ENCODE measurements at places on chromosomes 1 and 21.

DNA sequence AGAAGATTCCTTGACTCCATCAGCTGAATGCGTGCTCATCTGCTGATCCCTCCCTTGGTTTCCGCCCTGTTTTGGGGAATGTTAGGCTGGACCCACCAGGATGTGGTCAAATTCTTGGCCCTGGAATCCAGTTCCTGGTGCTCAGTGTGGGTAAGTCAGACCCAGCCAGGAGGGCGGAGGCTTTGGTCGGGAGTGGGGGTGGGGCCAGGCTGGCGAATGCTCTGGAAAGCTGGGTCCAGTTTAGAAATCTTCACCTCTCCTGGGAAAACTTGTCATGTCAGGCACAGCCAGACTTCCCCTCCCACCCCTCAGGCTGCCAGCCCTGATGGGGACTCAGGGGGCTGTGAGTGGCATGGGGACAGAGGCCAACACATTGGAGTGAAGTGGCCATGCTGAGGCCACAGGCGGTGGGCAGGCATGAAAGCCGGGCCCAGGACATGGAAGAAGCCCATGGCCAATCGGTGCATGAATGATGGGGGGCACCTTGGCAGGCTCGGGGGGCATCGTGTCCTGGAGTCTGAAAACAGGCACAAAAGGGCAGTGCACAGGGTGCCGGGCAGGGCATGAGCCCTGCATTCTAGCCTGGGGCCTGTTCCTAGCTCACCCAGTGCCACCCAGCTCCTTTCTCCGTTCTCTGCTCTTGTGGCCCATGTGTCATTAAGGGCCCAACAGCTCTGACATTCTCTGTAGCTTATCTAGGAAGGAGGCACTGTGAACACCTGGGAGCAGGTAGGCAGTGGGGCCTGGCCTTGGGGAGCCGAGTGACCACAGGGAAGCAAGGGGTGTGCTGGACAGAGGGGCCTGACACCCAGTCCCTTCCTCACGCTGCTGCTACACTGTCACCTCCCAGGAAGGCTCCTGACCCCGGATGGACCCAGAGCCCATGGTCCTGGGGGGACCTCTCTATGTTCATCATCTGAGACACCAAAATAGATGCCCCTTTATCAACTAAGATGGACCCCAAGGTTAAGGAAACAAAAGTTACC lies 14.6 kb upstream of the PADI1 start:
- no peak for DNase-seq

DNA sequence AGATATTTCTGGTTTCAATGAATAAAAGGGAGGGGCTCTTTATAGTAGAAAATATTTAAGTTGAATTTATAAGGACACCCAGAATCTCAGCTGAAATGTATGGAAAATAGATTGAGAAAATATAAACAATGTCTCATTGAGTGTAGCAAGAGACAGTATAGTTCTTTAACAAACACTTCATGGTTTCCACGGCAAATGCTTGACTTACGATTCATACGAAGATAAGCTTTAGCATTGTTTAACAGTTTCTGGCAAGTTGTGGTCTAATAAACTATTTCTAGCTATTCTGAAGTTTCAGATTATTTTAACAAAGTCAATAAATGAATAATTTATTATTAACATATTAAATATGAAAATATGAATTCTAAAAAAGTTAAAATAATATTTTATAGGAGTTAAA lies 1419.4 kb downstream of the KCNT2 start:
- DNase-seq, result no peak

DNA sequence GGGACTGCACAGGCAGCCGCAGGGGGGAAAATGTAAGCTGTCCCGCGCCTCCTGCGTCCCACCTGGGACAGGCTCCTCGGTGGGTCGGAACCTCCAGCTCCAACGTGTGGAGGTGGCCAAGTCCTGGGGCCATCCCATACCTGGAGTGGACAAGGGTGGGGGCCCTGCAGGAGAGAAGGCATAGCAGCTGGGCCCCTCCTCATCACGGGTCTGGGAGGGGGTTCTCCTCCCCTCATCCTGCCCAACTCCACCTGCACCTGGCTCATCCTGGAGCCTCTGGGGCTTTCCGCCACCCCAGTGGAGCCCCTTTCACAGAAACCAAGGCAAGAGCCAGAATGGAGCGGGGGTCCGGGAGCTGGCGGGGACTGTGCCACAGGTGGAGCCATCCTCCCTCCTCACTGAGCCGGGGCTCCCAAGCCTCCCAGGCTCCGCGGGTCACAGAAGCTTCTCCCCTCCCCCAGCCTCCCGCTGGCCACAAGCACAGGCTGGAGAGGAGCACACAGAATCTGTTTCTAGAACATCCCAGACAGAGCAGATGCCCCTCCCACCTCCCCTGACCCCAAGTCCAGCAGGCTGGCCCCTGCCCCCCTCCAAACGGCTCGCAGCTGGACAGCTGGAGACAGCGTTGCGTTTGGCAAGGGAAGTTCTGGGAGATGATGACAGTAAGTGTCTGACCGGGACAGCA lies 65.8 kb downstream of the MEGF6 start:
- DNase-seq, result no peak

DNA sequence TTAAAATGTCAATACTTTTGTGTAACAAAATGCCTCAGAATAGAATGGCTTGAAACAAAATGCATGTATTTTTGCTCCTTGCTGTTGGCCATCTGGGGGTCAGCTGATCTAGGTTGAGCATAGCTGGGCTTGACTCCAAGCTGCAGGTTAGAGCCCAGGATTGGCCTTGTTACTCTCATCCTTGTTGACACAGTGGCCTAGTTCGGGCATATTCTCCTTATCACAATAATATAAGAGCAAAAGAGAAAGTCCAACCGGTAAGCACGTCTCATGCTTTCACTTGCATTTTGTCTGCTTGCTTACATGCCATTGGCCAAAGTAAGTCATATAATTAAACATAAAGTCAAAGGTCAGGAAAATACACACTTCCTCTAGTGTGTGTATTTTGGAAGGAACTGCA lies 456.2 kb downstream of the KCNT2 start:
- DNase-seq, result no peak

DNA sequence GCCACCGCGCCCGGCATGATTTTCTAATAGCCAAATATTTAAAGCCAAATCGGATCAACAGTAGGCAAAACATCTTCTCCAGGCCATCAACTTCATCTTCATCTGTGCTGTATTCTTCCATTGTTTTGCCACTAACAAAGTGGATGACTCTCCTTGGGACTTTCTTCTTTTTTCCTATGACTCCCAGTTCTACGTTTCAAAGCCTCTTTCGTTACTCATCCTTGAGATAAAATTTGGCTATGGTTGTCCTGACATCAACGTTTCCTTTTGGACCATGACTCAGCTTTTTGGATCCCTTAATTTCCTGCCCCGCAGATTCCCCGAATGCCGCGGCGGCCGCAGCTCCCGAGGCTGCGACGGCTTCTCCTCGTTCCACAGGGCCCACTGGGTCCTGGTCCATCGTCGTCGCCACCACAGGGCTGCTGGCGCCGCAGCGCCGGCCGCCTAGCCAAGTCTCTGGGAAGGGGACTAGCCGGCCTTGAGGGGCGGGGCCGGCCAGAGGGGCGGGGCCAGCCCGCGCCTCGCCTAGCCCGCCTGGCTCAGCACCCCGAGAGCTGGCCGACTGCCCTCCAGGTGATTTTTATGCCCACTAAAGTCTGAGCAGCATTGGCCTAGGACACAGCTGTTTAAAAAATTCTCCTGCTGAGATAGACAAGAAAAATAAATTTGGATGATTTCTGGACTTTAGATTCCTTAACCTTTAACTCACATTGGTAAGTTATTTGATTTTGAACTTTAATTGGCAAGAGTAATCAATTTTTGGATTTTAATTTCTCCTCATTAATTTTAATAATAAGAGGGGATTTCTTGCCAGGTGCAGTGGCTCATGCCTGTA lies 93.9 kb downstream of the ADCY10 start:
- no peak for DNase-seq

- DNase-seq, result no peak
Observed at GRCh38 chr1:61158591-61158990, 76.2 kb downstream of the NFIA start.

- no peak for DNase-seq
Observed at GRCh38 chr1:221522529-221522940, 219.4 kb downstream of the DUSP10 start.

DNA sequence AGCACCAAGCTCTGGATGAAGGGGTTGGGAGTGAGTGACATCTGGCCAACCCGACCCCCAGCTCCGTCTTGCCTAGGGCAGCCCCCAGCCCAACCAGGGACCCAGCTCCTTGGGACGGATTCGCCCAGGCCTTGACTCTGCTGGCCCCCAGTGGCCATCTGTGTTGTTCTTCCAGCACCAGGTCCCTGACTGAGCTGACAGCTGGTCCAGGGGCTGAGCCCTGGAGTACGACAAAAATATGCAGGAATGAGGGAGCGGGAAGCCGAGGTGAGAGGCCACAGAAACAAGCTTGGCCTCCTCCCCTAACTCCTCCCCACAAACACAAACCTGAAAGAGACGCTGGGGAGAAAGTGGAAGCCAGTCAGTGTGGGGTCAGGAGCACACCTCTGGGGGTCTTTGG lies 55.0 kb upstream of the PAX7 start:
- peak; percentile 39 for DNase-seq

DNA sequence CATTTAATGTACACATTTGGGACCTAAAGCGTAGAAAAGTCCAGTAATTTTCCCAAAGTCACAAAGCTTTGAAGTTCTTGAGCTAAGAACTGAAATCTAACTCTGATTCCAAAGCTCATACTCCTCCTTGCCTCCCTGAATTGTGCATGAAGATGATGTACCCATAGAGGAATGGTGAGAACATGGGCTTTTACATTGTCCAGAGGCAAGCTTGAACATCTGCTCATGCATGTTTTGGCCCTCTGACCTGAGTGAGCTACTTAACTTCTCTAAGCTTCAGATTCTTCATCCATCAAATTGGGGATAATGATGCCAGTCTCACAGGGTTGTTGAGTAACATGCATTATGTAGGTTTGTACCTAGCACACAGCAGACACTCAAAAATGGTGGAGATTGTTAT lies 258.4 kb upstream of the HOOK1 start:
- DNase-seq, result no peak

DNA sequence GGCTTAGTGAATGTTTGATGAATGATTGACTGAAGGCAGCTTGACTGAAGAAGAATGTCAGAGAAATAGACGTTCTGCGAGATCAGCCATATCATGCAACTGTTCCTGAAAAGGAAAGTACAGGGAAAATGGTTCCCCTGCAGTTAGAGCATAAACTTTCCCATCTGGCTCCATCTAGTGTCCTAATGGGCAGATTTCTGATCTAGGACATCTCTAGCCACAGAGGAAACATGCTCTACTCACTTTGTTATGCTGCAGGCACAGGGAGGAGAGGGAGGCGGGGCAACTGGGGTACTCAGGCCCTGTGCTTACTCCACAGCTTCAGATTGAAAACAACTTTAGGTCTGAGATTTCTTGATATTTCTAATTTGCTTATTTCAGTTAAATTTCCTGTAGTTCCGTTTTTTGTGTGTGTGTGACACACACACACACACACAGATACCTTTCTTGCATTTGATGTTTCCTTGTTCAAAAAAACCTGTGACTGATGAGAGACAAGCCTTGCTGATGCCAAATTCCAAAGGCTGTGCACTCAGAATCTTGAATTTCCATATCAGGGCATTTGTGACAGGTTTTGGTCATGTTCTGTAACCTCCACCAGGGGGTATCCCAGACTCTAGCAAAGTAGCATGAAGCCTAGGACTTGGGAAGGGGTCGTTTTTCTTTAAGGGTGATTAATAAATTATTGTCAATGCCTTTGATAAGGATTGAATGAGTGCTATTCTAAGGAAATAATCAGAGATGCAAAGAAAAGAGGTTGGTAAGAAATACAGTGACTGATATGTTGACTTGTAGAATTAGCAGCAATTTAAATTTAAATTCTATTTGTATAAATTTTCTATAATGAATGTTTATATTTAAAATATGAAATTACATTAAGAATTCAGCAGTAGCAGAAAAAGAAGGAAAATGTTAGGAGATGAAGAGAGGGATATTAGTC lies 139.7 kb upstream of the BEND5 start:
- DNase-seq, result no peak

- no peak for DNase-seq
Observed at GRCh38 chr1:7388141-7388487, 383.0 kb upstream of the VAMP3 start.
